ENCODE measurements at places on chromosomes 7 and 10.

GRCh38 chr7:75955331-75955955, 39.0 kb downstream of the TMEM120A start:
- H3K27me3 ChIP-seq: no peaks in the 10 kb centered on the region
- DNase-seq: no peak
- peaks cover 54% of the 10 kb centered on the region for H3K36me3 ChIP-seq
- H3K4me1 ChIP-seq: no peaks in the 10 kb centered on the region
- no peak overlapping the region for H3K4me3 ChIP-seq
- no peak overlapping the region for H3K27ac ChIP-seq

GRCh38 chr10:15474671-15475070, 103.6 kb upstream of the FAM171A1 start:
- no peaks in the 10 kb centered on the region for H3K4me1 ChIP-seq
- no peaks in the 10 kb centered on the region for H3K36me3 ChIP-seq
- DNase-seq: no peak
- H3K4me3 ChIP-seq: no peak overlapping the region
- H3K27me3 ChIP-seq: no peaks in the 10 kb centered on the region

DNA sequence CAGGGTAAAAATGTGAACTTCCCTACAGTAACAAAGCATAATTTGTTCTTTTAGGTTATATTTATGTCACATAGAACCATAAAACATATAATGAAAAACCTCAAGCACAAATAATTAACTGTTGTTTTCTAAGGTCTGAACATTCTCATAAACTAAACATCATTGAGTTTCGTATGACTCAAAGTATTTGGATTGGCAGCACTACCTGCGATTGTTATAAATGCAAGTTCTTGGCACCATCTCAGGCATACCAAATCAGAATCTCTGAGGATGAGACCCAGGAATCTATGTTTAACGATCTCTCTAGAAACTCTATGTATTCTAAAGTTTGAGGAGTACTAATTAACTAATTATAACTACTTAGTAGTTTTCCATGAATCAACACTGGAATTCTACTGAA, 22.5 kb downstream of the ORC5 start:
- no peak for DNase-seq
- H3K27ac ChIP-seq: no peak overlapping the region
- no peaks in the 10 kb centered on the region for H3K27me3 ChIP-seq
- no peaks in the 10 kb centered on the region for H3K4me1 ChIP-seq
- no peak overlapping the region for H3K4me3 ChIP-seq

DNA sequence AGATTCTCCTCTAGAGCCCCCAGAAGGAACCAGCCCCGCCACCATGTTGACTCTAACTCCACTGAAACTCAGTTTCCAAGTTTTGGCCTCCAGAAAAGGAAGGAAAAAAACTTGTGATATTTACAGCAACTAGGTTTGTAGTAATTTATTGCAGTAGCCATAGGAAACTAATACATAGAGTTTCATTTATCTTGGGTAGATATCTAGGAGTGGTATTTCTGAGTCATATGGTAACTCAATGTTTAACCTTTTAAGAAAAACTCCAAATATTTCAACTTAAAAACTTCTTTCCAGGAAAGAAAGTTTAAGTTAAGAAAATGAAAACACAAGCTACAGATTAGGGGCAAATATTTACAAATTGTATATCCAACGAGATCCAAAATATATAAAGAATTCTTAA, 576.7 kb downstream of the KCNMA1 start:
- H3K27ac ChIP-seq: no peak overlapping the region
- H3K4me1 ChIP-seq: no peaks in the 10 kb centered on the region
- H3K36me3 ChIP-seq: no peaks in the 10 kb centered on the region
- no peak for DNase-seq

GRCh38 chr10:103687718-103688117, 167.7 kb downstream of the SH3PXD2A start:
- H3K36me3 ChIP-seq: no peaks in the 10 kb centered on the region
- H3K27ac ChIP-seq: peak overlapping the region; percentile 55
- no peak overlapping the region for H3K4me3 ChIP-seq
- no peak for DNase-seq

DNA sequence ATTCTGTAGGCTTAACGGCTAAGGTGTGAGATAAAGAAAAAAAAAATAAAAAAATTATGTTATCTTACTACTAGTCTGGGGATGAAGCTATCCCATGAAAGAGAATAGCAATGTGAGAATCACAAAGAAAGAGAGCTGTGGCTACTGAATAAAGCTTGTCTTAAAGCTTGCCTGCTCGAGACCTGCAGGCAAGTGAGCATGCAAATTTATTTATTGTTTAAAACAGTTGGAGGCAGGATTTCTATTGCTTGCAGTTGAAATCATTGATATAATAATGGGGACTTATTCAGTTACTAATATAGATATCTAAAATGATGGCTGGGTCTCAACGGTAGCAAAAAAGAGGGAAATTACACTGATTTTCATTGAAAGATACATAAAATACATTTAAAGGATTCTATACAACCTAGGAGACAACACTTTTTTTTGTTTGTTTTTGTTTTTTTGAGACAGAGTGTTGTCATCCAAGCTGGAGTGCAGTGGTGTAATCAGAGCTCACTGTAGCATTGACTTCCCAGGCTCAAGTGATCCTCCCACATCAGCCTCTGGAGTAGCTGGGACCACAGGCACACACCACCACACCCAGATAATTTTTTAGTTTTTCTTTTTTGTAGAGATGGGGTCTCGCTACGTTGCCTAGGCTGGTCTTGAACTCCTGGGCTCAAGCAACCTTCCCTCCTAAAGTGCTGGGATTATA, 144.5 kb upstream of the FEZF1 start:
- H3K4me3 ChIP-seq: no peak overlapping the region
- H3K4me1 ChIP-seq: no peaks in the 10 kb centered on the region
- no peaks in the 10 kb centered on the region for H3K27me3 ChIP-seq
- no peak overlapping the region for H3K27ac ChIP-seq
- no peak for DNase-seq

DNA sequence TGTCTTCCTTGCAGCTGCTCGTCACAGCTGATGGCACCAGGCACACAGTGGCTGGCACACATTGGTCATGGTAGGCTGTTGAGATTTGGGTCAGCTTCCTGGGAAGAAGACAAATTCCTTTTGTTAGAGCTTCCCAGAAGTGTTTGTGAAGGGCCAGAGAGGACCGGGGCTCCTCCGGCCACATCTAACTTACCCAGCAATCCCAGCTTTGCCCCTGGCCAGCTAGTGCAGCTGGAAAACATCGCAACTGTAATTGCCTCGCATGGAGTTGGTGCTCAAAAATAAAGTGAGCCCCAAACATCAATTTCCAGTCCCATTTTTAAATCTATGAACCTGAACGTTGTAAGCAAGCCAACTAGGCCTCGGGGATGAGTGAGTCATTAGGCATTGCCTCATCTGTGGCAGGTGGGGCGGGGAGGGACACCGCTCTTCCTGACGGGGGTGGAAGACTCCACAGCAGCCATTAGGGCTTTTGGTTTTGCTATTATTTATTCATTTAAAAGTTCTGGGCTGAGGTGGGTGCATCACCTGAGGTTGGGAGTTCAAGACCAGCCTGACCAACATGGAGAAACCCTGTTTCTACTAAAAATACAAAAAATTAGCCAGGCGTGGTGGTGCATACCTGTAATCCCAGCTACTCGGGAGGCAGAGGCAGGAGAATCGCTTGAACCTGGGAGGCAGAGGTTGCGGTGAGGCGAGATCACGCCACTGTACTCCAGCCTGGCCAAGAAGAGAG, 12.4 kb downstream of the CPA5 start:
- no peaks in the 10 kb centered on the region for H3K4me1 ChIP-seq
- H3K4me3 ChIP-seq: no peak overlapping the region
- no peak for DNase-seq
- no peaks in the 10 kb centered on the region for H3K27me3 ChIP-seq
- no peak overlapping the region for H3K27ac ChIP-seq
- no peaks in the 10 kb centered on the region for H3K36me3 ChIP-seq

DNA sequence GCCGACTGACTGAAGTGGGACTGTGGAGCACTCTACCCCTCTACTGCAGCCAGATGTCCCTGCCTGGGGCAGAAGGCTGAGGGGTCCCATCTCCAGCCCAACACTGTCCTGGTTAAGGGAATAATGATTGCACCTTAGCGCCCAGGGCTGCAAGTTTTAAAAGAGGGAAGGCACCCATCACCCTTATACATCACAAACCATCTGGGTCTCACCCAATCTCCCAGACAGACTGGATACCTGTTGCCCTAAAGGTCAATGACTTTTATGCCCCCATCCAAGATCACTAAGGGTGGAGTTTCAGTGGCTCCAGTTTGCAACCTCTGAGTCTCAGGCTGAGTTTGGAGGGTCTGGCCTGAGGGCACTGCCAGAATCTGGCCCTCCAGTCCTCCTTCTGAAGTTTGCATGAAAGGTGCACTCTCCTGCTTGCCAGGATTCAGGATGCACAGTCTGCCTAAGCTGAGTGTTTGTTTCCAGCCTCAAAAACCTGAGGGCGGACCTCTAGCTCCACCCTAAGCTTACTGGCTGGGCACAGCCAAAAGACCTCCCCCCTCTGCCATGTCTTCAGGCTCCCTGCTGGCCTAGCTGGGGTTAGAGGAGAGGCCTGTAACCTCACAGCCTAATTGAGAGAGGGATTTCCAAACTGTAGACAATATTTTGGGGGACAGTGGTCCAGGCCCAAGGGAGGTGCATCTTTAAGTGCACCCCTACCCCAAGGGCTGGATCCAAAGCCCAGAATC, 2.5 kb upstream of the EMX2 start:
- no peak overlapping the region for H3K4me3 ChIP-seq
- H3K27me3 ChIP-seq: no peaks in the 10 kb centered on the region
- H3K27ac ChIP-seq: no peak overlapping the region
- no peaks in the 10 kb centered on the region for H3K4me1 ChIP-seq
- DNase-seq: no peak
- H3K36me3 ChIP-seq: no peaks in the 10 kb centered on the region

DNA sequence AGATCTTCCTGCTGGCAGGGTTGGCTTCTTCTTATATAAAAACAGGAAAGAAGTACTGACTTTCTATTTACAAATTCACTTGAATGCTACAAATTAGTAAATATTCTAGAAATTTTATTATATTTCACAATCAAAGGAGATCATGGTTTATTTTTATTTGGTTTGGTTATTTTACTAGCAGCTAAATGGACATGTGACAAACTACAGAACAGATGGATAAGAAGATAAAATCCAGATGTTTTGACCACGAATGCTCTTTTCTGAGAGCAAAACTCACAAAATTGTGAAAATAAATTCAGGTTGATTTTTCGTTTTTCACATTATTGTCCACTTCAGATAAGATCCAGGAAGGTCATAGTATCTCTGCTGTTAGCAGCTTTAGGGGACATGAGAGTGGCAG, 55.4 kb downstream of the CACNA2D1 start:
- H3K4me3 ChIP-seq: no peak overlapping the region
- H3K4me1 ChIP-seq: no peaks in the 10 kb centered on the region
- H3K36me3 ChIP-seq: no peaks in the 10 kb centered on the region
- H3K27ac ChIP-seq: no peak overlapping the region
- DNase-seq: no peak
- no peaks in the 10 kb centered on the region for H3K27me3 ChIP-seq

DNA sequence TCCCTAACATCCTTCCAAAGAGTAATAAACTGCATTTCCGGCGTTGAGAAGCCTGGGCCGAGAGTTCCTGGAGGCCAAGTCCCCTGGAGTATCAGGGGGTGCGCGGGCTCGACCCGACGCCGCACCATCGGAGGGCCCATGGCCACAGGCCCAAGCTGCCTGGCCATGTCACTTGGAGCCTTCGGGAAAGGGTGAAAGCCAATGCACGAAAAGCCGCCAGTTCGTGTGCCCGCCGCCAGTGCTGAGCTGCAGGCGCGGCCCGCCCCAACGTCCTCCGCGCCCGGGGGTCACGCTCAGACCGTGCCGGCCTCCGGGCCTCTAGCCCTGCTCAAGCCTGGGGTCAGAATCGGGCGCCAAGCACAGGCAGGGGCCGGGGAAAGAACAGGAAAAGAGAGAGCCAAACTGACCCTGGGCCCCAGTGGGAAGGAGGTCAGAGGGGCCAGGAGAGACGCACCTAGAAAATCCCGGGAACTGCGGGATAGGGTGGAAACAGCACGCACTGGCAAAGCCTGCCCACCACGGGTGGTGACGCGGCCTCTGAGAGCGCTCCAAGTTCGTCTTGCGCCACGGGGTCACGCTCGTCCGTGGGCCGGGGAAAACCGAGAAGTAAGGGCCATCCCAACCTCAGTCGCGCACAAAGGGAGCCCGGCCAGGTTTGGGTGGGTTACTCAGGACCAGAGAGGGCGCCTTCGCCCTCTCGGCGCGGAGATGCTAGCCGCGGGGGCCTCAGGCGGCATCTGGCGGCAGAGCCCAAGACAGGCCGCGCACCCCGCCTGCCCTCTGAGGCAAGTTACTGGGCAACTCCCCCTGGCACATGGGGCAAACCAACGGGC, 4.2 kb upstream of the EBF3 start:
- H3K36me3 ChIP-seq: no peaks in the 10 kb centered on the region
- H3K27me3 ChIP-seq: peaks cover 91% of the 10 kb centered on the region
- H3K27ac ChIP-seq: no peak overlapping the region
- H3K4me3 ChIP-seq: no peak overlapping the region
